ENCODE measurements at places on chromosomes 5 and 9.

- DNase-seq: no peak
Measured at GRCh38 chr5:30768056-30768690, 425.3 kb upstream of the CDH6 start.

- no peak for DNase-seq
Measured at GRCh38 chr5:110346893-110347358, 379.5 kb downstream of the TMEM232 start.

DNA sequence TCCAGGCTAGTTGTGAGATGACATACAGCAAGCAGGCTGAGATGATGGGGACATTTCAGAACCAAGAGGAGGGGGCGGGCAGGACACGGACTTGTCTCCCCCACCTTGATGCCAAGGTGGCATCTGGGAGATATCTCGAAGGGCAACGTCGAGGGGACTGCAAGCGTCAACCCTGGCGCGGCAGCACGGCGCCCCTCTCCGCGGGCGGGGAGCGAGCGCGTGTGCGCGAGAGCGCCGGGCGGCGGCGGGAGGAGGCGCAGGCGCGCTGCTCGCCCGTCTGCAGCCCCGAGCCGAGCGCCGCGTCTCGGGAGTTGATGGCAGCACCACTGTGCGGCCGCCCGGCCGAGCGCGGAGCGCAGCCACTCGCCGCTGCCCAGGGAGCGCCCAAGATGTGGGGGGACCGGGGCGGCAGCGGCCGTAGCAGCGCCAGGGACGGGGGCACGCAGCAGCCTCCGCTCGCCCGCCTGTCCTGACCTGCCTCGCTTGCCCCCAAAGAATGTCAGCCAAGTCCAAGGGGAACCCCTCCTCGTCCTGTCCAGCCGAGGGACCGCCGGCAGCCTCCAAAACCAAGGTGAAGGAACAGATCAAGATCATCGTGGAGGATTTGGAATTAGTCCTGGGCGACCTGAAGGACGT, at the start of gene PRR16:
Gene PRR16 (plus strand): TSS at position 310 of the 636 bp plus-strand sequence.
- no peak for DNase-seq

GRCh38 chr9:135075234-135076142, 12.0 kb upstream of the OLFM1 start:
- DNase-seq: peak; percentile 40

GRCh38 chr9:104860263-104860662, 67.7 kb downstream of the ABCA1 start:
- DNase-seq: no peak

DNA sequence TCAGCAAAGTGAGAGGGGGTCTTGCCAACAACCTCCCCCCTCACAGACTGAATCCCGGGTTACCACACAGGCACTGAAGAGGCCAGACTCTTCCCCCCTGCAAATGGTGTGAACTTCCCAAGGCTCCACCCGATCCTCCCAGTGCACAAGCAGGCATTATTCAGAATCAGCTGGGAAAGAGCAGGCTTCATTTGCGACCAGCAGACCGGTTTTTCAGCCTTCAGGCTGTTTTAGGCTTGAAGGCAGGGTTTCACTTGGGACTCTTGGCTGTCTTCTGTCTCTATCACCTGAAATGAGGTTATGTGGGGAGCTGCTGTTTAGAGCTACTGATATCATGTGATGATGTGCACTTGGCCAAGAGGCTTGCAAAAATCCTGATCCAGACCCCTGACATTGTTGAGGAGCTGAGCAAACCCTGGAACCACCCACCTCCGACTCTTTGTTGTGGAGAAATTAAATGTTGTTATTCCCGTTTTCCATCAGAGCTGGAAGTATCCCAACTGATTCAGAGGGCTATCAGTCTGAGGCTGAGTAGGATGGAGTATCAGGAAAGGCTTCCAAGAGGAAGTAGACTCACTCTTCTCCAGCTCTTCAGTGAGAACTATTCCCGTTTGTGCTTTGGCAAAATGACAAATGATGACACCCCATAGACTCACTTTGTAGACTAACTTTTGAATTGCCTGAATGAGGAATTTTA, 63.3 kb upstream of the ZFR start:
- DNase-seq: peak; percentile 32

- DNase-seq: no peak
Measured at GRCh38 chr9:89854715-89855475, 250.1 kb downstream of the GADD45G start.

DNA sequence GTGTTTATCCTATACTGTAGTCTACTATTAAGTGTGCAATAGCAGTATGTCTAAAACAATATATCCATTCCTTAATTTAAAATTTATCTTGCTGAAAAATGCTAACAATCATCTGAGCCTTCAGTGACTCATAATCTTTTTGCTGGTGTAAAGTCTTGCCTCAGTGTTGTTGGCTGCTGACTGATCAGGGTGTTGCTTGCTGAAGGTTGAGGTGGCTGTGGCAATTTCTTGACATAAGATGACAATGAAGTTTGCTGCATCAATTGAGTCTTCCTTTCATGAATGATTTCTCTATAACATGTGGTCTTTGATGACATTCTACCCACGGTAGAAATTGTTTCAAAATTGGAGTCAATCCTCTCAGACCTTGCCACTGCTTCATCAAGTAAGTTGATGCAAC, 24.3 kb upstream of the SPEF2 start:
- DNase-seq: no peak

- DNase-seq: no peak
Measured at GRCh38 chr5:58188262-58188651, 271.6 kb downstream of the PLK2 start.

DNA sequence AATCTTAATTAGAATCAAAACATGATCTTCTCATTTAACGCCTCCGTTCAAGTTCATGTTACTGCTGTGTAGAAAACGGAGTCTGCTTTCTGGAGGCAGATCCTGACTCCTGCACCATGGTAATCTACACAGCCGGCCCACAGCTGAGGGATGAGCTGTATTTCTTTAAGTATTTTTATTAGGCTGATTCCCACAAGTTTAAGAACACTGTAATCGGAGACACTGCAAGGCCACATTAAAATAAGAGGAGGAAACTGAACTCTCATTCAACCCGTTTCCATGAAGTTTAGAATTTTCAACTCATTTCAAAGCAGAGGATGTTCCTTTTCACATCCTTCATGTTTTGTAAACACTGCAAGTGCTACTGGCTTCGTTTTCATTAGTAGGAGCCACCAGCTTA, 372.2 kb downstream of the NFIB start:
- no peak for DNase-seq

DNA sequence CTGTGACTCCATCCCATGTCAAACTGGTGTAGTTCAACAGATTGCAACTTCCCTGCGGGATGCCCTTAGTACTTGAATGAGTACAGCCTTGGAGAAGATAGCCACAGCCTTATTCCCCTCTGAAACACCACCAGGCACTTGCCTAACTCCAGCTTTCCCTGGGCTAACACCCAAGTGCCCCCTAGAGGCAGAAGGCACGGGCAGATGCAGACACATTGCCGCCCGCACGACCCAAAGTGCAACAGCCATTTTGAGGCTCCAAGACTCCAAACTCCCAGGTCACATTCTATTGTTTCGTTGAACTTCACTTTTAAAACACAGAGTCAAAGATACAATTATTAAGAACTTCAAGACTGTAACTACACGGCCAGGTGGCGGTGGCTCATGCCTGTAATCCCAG, 163.6 kb upstream of the CDH6 start:
- no peak for DNase-seq

DNA sequence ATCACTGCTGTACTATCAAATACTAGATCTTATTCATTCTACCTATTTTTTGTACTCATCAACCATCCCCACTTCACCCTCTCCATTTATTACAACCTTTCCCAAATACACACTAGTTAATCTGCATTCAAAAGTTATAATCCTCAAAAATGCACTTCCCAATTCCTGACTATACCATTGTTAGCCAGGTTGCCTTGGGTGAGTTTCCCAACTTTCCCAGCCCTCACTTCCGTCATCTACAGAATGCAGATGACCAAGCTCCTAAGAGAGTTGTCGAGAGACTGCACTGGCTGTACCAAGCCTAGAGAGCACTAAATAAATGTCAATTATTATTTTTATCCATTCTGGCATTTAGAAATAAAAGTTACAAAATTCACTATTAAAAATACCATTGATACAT, 11.5 kb downstream of the PLPP1 start:
- DNase-seq: no peak

- DNase-seq: no peak
Measured at GRCh38 chr9:82034956-82035731, 46.6 kb downstream of the SPATA31D1 start.

DNA sequence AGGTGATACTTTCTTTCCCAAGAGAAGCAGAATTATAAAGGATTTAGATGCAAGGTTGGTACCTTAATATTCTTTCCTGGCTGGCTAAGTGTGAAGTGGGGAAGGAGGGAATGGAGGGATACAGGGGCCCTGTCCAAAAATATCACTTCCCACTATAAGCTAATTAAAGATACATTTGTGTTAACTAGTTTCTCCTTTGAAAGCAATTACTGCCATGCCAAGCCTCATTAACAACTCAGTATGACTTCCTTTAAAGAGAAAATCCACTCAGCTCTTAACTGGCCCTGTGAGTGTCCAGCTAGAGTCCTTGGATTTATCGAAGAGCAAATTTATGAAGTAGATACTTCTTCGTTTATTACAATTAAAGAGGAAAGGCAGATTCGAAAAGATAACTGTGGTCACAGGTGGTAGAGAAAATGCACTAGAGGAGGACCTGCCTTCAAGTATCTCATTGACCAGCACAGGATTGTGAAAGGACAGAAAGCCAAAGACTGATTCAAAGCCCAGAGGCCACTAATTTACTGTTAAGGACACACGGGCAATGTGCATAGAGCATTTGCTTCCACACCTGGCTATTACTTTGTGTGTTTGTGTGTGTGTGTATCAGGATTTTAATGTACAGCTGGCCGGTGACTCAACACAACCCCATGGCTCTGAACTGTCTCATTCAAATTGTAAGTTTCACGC, 11.2 kb upstream of the GLDC start:
- DNase-seq: no peak

GRCh38 chr5:39225405-39226099, 6.2 kb upstream of the FYB1 start:
- no peak for DNase-seq

GRCh38 chr9:80644044-80644443, 1045.3 kb downstream of the TLE1 start:
- no peak for DNase-seq

GRCh38 chr9:72894342-72894741, 58.5 kb downstream of the ALDH1A1 start:
- DNase-seq: no peak

DNA sequence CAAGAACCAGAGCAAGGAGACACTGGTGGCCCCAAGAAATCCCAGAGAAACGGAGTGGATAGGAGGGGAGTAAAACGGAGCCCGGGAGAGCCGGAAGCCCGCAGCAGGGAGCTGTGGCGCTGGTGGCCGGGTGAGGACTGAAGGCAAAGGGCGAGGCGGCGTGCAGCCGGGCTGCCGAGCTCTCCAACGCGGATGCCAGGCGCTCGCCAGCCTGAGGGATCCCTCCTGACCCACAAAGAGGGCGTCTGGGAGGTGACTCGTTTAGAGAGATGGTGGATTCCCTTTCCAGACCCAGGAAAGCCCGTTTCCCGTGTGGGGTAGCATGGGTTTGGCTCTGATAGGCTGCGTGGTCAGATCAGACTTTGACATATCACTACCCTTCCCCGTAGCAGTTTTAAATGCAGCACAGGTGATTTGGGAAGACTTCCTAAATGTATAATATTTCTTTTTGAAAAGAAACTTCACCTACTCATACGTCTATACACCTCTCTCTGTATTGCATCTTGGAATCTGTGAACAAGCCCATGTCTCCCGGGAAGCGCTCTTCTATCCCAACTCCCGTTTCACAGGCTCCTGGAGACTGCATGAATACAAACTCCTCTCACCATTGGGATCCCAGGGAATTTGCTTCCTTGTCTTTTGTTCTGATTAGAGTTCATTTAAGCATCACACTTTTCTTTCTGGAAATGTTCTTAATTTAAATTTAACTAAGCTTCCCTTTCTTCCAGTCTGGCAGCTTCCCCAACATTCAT, 158.1 kb downstream of the C9orf152 start:
- no peak for DNase-seq

- no peak for DNase-seq
Measured at GRCh38 chr5:136164226-136164625, 28.7 kb downstream of the SMIM32 start.

DNA sequence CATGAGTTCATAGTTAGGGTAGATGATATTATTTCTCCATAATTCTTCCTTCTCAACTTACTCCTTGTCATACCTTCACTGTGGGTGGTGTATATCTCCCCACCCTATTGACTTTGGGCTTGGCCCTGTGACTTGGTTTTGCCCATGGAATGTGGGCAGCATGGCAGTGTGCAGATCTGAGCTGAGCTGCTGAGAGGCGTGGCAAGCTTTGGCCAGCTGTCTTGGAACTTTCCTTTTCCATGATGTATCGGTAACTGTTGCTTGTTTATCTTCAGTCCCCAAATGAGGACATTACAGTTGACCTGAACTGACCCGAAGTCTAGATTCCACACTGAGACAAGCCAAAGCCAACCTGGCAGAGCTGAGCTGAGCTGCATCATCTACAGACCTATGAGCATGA, 70.4 kb downstream of the RALGPS1 start:
- peak; percentile 55 for DNase-seq

DNA sequence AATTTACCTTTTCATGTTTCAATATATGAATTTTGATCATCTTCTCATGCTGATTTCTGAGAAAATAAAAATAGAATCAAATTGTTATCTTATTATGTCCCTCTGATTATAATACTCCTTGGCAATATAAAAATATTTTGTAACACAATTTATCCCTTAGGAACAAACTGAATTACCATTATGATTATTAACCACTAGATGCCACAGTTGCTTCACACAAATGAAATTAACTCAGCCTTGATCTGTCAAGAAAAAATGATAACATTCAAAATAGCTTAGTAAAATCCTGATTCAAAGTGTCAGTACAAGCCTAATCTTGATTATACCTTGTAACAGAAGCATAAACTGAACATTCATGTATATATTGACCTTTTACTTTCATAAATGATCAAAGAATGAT, 4.8 kb upstream of the CHSY3 start:
- no peak for DNase-seq

DNA sequence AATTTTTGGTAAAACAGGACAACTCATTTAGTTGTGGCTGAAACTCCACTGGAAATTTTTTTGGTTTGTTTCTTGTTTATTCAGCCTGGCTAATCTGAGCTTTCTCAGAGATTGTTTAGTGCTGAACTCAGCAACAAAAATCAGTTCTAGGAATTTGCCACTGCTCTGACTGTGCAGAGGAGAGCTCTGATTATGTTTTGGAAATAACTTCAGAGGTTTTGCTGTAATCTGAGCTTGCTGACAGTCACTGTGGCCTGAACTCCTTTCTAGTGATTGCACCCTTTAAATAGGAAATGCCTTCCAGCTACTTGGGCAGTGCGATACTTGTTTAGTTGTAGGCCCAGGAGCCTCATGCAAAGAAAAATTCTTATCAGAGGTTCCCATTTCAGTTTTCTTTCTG, 60.2 kb downstream of the OSTF1 start:
- no peak for DNase-seq

DNA sequence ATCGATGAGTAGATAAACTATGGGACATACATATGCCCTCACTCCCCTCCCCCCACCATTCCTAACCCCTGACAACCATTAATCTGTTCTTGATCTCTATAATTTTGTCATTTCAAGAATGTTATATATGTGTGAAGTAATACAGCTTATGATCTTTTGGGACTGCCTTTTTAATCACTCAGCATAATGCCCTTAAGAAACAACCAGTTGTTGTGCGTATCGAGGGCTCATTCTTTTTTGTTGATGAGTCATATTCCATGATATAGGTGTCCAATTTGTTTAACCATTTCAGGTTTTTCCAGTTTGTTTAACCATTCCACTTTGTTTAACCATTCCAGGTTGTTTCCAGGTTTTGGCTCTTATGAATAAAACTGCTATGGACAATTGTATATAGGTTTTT, 75.6 kb downstream of the ARHGEF28 start:
- DNase-seq: no peak

Measured in tibial nerve (tissue), 4 donors.